Amniotic epithelial cell (primary cell): ENCODE measurements at places on chromosomes 7 and 10.

- DNase-seq = peak; percentile 58
These were observed 52.5 kb upstream of the FRMD4A start for GRCh38 chr10:14383266-14383665.

- no peak for DNase-seq
These were observed 77.9 kb upstream of the RHOBTB1 start for GRCh38 chr10:61021926-61022325.

GRCh38 chr10:66176772-66177171 is 749.1 kb upstream of the LRRTM3 start:
- DNase-seq = peak; percentile 85

DNA sequence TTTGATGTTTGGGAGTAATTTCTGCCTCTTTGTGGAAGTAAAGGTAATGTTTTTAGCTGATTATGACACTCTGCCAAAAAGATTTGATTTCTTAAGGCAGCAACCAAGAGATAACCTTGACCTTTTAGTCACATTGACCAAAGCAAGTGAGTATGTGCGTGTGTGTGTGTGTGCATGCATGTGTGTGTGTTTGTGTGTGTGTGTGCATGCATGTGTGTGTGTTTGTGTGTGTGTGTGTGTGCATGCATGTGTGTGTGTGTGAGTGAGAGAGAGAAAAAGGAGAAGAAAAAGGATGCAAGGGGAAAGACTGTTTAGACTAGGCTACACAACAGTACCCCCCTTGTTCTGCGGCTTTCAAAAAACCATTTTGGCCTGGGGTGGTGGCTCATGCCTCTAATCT is 88.1 kb upstream of the NPVF start:
- DNase-seq = no peak
